ENCODE measurements at places on chromosomes 1 and 21. TPM values are rescaled to one million over a fixed set of nuclear protein-coding genes. Genes with fewer than 3 reads are reported as not detected.

The CASQ1 gene
- total RNA-seq = not detected

The CD247 gene
- not detected for total RNA-seq

The LAD1 gene
- 40.9 TPM for total RNA-seq

The GJC2 gene
- 18.5 TPM for total RNA-seq

GRCh38 chr1:18360251-18360650, 120.5 kb upstream of the KLHDC7A start:
- no peaks in the 10 kb centered on the region for H3K36me3 ChIP-seq
- peaks cover 24% of the 10 kb centered on the region for H3K27me3 ChIP-seq
- DNase-seq = peak; percentile 51
- no peak overlapping the region for H3K27ac ChIP-seq
- H3K4me1 ChIP-seq = no peaks in the 10 kb centered on the region

DNA sequence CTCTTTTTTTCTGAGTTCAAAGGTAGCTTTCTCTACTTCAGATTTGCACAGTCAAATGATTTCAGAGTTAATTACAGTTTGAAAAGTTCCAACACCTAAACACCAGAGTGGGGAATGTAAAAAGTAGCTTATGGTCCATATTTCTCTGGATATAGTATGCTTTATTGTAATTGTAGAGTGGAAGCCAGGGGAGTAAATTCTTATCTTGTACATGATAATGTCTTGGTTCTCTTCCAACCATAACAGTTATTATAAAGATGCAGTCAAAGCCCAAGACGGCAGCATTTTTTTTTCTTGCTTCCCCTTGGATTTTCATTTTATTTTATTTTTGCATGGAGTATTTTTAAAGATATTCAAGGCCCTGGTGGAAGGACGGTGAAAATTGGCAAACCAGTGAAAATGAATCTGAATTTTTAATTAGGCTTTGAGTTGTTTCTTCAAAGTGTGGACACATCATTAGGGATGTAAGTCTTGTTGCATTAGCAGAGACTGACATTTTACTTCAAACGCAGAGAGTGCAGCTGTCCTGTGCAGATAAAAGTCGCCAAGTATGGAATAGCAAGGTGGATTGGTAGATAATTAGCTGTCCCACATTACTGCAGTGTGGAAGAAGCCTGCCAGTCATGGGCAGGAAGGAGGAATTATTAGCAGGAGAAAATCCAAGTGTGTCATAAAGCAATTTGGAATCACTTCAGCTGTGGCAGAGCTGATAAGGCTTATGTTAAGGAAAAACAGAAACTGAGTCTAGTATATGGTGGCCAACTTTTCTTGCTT, 11.3 kb downstream of the CACHD1 start:
- peaks cover 14% of the 10 kb centered on the region for H3K4me1 ChIP-seq
- no peak for DNase-seq
- no peak overlapping the region for H3K4me3 ChIP-seq
- H3K27me3 ChIP-seq = no peaks in the 10 kb centered on the region

DNA sequence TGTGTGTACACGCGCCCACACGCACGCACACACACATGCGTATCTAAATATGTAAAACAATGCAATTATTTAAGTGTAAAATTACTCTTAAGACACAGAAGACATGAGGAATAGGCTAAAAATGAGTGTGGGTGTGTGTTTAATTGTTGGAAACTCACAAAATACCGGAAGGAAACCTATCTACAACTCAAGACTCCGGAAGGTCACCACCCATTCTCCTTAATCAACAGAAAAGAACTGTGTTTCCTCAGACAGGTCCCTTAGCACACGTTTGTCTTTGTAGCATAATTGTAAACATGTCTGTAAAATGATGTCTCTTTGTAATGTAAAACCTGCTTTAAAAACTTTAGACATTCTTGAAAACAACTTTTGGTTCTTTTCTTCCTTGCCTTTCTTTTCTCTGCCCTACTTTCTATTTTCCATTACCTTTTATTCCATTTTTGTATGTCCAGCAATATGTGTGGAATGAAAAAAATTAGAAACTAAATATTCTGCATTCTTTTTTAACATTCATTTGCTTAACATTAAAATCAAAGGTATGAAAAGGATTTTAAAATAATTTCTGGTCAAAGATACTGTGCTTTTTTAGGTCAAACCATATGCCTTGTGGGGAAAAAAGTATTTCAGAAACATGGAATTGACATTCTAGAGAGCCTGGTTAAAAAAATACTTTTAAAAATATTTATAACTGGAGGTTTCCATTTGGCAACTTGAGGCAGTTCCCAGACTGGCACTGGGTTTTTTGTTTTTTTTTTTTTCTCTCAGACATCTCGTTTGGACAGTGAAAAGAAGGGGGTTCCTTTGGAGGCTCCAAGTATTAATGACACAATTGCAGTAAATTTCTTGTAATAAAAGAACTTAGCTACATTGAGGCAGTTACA, 46.2 kb downstream of the ATP5PF start:
- H3K36me3 ChIP-seq = no peaks in the 10 kb centered on the region
- H3K4me3 ChIP-seq = no peak overlapping the region
- no peak overlapping the region for H3K27ac ChIP-seq
- no peaks in the 10 kb centered on the region for H3K4me1 ChIP-seq
- no peaks in the 10 kb centered on the region for H3K27me3 ChIP-seq
- no peak for DNase-seq

GRCh38 chr1:179921472-179921871, 33.1 kb upstream of the CEP350 start:
- H3K27ac ChIP-seq = no peak overlapping the region
- H3K27me3 ChIP-seq = no peaks in the 10 kb centered on the region
- peaks cover 12% of the 10 kb centered on the region for H3K4me1 ChIP-seq
- DNase-seq = no peak
- H3K4me3 ChIP-seq = no peak overlapping the region

DNA sequence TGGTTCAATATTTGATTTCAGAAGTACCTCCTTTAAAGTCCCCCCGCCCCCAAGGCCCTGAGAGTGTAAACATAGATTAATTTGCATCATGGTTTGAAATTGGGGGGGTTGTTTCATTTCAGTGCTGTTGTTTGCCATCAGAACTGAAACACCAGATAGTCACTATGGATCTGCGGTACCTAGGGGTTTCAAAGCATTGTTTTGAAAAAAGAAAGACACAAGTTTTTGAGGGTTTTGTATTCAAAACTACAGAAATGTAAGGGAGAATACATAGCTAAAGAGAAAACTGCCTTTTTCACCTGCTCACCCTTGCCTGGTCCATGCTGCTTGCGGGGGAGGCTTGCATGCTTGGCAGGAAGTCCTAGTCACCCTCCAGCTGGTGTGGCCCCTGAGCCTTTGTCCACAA, 59.3 kb downstream of the ACP6 start:
- H3K4me3 ChIP-seq = no peak overlapping the region
- H3K36me3 ChIP-seq = peaks cover 12% of the 10 kb centered on the region
- DNase-seq = no peak
- no peaks in the 10 kb centered on the region for H3K4me1 ChIP-seq
- H3K27ac ChIP-seq = no peak overlapping the region
- no peaks in the 10 kb centered on the region for H3K27me3 ChIP-seq

DNA sequence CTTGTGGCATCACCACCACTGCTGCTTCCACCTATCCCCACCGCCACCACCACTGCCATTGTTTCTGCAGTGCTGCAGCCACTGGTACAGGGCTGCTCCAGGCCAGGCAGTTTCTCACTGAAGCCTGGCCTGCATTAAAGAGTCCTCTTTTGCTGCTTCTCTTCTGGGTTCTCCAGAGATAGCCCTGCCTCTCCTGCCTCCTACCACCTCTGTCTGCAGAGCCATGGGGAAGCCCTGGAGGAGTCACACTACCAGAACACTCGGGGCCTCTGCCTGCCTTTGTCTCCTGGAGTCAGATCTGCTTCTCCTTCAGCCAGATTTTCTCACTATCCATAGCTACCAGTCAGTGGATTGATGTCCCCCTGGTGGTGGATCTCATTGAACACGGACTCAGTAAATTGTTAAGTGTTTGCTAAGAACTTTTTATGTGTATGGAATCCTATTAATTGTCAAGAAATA, 37.7 kb upstream of the DDAH1 start:
- H3K36me3 ChIP-seq = no peaks in the 10 kb centered on the region
- H3K27ac ChIP-seq = no peak overlapping the region
- H3K4me1 ChIP-seq = peaks cover 10% of the 10 kb centered on the region
- no peak overlapping the region for H3K4me3 ChIP-seq

DNA sequence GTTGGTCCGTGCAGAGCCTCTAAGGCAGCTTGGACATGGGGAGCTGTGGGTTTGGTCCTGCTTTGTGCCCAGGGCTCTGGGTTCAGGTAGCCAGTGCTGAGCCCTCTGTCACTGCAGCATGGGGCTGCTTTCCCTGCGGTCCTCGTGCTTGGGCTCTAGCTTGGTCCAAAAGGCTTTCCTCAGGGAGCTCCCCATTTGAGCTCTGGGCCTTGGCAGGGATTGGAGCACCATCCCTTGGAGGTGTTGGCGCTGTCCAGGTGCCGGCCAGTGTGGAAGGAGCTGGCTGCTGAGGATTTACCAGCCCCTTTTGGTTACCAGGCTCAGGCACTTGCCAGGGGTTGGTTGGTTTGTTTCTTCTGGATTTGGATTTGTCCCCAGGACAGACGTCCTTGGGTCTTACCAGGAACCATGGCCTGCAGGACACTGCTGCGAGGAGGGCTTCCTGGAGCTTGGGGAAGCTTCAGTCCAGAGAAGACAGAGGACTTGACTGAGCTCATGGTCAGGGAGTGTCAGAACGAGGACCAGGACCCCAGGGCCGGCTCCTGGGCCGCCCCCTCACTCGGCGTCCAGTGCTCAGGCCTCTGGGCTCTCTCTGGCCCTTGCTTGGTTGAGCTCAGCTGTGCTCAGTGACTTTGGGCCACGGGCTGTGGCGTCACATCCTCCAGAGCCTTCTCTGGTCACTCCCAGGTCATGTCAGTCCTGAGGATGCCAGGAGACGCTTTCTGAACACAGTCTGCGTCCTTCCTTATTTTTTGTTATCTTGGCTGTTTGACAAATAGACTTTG, 224.7 kb downstream of the CAMTA1 start:
- no peaks in the 10 kb centered on the region for H3K4me1 ChIP-seq
- H3K27me3 ChIP-seq = peaks cover 74% of the 10 kb centered on the region
- H3K36me3 ChIP-seq = no peaks in the 10 kb centered on the region
- H3K4me3 ChIP-seq = no peak overlapping the region
- no peak overlapping the region for H3K27ac ChIP-seq
- no peak for DNase-seq

Measured in MCF 10A (cell line).